ENCODE measurements at places on chromosomes 2 and 18.

GRCh38 chr2:198080879-198081765, 276.7 kb downstream of the PLCL1 start:
- no peak for DNase-seq

DNA sequence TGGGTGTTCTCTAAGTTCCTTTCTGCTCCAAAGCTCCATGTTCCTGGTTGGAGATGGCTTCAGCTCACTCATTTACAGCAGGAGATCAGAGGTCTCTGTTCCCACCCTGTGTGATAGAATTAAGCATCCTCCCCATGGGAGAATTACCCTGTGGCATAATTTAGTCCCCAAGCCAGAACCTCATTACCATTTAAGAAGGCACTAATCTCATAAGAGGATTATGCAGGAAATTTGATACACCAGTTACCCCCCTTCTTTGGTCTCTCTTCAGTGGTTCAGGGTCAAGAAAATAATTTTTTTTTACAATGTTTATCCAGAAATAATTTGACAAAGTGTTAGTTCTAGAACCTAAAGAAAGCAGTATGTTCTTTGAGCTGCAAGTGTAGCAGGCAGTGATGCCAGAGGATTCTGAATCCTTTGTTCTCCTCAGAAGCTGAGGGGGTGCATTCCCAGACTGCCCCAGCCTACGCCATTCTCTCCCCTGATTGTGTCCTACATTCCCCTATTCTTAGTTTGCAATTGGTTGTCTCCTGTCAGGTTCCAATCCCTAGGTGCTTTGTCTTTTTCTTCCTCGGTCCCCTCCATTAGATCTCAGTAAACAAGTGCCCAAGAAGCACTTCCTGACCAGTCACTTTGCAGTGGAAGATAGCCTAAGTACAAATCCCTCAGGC, 163.6 kb downstream of the PRKCE start:
- no peak for DNase-seq

DNA sequence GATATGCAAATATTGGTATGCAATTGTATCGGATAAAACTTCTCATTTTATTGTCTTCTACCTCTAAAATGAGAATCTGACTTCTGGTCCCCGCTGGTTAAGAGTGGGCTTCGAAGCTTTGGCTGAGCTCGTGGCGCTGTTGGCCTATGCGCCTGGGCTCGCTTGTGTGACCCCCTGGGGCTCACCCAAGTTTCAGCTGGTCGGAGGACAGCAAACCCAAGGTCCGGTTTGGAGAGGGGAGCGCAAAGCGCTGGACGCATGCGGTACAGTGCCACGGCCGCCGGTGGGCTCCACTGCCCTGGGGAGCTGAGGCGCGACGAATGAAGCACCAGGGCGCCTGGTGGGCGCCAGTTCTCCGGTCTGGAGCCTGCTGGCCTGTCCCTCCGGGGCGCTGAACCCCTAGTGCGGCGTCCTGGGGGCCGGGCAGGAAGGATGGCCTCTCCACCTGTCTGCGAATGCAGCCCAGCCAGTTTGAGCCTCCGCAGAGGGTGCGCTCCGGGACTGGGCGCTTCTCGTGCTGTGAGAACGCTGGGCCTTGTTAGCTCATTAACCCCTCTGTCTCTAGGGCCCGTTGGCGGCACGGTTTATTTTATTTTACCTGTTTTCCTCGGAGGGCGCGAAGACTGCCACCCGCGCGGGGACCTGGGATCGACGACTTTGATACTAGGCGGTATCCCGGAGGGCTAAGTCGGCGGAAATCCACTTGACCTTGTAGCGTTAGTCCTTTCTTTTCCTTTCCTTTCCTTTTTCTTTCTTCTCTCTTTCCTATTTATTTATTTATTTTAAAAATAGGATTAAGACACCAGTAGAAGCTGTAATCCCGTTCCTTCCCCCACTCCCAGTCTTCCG, 10.4 kb downstream of the MEIS1 start:
- peak; percentile 72 for DNase-seq

DNA sequence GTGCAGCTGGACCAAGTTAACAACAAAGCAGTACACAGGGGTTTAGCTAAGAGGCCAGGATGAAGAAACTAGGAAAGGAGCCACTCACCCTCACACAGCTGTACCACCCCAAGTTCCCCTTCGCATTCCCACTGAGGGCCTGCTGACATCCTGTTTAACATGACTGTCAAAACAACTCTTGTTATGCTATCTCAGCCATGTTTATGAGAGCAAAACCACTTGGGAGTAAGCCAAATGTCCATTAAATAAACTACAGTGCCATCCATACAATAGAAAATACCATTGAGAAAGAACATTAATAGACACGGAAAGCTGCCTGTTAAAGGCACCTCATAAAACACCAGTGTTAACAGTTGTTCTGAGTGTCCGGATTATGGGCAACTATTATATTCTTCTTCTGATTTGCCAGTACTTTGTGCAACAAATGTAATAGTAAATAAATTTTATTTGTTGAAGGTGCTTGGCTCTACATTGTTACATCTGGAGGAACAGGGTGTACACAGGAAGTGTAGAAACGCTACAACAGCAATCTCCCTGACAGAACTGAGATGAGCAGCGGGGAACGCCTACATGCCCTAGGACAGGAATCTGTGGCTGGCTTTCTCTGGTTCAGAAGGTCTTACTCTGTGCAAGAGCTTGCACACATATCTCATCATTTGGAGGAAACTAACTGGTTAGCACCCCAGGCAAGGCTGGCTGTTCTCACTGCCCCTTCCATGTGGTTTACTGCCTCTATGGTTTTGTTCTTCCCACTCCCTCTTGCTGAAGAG, 85.6 kb downstream of the EHD3 start:
- DNase-seq = no peak

DNA sequence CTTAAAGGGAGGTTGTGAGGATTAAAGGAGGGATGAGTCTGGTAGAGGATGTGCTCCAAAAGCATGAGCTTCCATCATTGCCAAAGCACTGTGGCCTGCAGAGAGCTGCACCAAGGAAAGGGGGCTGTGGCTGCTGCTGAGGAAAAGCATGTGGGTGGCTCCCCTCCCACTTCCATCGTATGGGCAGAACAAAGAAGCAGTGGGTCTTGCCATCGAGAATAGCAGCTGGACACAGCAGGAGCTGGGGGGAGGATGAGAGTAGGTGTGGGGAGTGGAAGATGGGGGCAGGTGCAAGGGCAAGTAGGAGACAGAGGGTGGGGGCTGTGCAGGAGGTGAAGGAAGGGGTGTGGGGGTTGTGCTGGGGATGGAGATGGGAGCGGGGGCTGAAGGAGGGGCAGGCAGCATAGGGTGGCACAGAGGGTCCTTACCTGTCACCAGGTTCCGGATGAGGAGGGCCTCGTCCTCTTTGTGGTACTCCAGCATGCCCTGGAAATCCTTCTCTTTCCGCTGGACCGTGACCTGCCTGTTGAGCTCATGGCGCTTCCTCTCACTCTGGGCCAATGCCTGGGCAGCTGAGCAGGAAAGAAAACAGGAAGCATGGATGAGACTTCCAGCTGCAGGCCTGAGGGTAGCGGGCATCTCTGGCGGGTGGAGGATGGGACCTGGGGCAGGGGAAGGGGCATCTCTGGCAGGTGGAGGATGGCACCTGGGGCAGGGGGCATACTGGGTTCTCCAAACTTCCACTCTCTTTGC, 33.6 kb upstream of the ACAA2 start:
- DNase-seq = no peak

DNA sequence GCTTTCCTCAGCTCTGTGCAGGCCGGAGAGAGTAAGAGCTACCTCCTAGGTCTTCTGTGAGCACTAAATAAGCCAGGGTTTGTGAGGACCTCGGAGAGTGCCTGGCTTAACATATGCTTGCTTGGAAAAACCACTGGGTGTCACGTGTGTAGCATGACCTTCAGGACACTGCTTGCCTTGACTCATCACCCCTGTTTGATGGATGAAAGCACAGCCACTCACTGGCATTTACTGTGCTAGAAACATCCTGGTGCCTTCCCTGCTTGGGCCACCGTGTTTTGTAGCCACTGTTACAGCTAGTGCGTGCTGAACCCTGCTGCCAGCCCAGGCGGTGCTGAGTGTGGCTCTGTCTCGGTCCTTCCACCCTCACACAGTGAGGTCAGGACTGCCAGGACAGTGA, 34.8 kb upstream of the ITM2C start:
- DNase-seq = no peak

GRCh38 chr2:150119819-150120218, 367.6 kb downstream of the RND3 start:
- DNase-seq = no peak

- no peak for DNase-seq
Observed at GRCh38 chr18:56888978-56889377, 237.8 kb downstream of the WDR7 start.

GRCh38 chr2:227036527-227036926, 127.5 kb downstream of the COL4A4 start:
- no peak for DNase-seq

DNA sequence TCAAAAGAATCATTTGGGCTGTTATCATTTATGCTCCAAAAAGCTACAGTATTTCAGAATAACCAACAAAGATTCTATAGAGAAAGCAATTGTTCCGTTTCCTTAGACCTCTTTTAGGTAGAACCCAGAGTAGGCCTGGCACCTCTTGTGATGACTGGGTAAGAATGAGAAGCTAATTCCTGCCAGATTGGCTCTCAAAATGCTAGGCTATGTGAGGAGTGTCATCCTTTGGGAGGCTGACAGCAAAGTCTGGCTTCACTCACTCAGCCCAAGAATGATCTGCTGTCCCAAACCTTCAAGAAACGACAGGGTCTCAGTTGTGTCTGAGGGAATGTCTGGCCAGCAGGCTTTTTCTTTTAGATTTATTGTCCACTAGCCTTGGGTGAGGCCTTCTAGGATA, 4.5 kb downstream of the CERS6 start:
- DNase-seq = peak; percentile 78

GRCh38 chr2:123723706-123724105, 301.4 kb upstream of the CNTNAP5 start:
- DNase-seq = no peak

- DNase-seq = no peak
Observed at GRCh38 chr18:63907664-63908063, at the start of gene SERPINB10. SERPINB10 (plus strand) TSS chr18:63907958; CDS start chr18:63915511, 7,553 bp downstream.

GRCh38 chr18:61736133-61736532, 156.7 kb downstream of the RNF152 start:
- DNase-seq = no peak

DNA sequence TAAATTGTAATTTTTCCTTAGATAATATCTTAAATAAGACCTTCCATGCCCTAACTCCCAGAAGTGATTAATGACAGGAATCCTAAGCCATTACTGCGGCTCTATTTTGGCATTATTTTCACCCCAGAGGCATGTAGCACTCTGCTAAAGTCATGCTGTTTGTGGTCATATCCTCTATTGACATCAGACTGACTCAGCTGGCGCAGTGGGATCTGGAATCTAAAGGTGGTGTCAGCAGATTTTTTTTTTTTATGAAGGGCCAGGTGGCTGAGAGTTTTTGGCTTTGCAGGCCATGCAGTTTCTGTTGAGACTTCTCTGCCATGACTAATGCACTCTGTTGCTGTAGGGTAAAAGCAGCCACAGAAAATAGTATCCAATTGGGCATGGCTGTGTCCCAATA, 64.1 kb upstream of the ACVR1C start:
- DNase-seq = peak; percentile 86

DNA sequence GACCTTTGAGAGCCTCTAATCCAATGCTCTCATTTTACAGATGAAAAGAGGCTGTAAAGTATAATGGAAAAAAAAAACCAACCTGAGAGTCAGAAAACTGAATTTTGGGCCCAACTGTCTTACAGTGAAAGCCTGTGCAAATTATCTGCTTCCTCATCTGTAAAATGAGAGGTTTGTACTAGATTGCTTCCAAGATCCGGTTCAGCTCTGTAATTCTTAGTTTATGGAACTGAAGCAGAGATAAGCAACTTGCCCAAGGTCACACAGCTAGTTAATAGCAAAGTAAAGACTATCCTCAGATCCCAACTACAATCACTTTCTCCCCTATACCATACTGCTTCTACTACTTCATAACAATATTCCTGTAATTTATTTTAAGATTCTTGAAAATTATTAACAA, 6.3 kb downstream of the TLK1 start:
- no peak for DNase-seq

- DNase-seq = no peak
Observed at GRCh38 chr2:202377207-202377761, 1.2 kb downstream of the BMPR2 start.

DNA sequence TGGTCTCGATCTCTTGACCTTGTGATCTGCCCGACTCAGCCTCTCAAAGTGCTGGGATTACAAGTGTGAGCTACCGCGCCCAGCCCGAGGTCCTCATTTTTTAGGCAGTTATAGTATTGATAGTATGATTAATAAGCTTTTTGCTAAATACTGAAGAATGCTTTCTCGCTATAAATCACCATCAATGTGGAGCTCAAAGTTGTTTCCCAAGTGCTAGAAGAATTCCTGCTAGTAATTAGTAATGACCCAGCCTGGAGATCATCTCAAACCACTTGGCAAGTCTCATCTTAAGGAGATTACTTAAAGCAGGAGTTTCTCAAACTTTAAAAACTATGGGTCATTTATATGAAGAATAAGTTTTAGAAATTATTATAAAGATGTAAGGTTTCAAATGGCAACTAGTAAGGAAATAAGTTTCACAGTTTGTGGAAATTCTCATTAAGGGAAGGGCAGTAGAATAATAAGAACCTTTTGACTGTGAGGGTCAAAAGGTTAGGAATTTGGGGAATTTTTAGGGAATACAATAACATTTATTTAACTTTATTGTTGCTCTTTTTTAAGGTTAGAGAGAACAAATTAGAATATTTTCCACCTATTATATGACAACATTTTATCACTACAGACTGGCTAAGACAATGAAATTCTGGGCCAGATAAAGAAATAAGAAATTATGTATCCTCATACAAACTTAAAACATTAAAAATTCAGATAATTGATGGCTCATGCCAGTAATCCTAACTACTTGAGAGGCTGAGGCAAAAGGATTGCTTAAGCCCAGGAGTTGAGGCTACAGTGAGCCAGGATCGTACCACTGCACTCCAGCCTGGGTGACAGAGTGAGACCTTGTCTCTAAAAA, 148.6 kb upstream of the MAP3K20 start:
- DNase-seq = no peak

All from islet precursor cell (in vitro differentiated cells).